Stimulated activated CD4-positive, alpha-beta T cell treated with anti-CD3 and anti-CD28 coated beads, Interleukin-4, amount 100 ng/mL, for 24 hours (primary cell): ENCODE measurements at places on chromosomes 2 and 18.
A peak's percentile ranks its signal among the peaks of the same experiment; 100 is the strongest.

- DNase-seq, result no peak
Measured at GRCh38 chr2:162016080-162016479, 57.9 kb downstream of the DPP4 start.

GRCh38 chr2:21429747-21430146, 306.0 kb downstream of the TDRD15 start:
- DNase-seq, result no peak

DNA sequence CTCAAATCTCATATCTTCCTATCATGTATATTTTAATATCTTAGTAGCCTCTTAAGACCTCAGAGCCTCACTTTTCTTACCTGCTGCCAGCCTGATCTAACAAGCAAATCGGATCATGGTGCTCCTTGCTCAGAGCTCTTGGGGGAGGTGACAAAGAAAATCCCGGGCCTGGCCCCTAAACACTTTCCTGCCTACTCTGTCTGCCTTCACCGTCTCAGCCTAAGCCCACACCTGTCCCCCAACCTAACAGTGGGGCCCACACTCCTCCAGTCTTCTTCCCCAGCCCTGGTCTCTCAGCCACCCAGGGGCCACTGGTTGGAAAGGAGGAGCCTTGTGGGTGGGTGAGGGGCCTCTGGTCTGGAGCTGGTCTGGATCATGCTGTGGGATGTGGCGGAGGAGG, 207.3 kb downstream of the HAUS1 start:
- DNase-seq, result no peak

- DNase-seq, result no peak
Measured at GRCh38 chr18:69969491-69969890, 21.8 kb upstream of the CD226 start.

- DNase-seq, result no peak
Measured at GRCh38 chr18:56286775-56287325, 351.5 kb downstream of the TXNL1 start.

DNA sequence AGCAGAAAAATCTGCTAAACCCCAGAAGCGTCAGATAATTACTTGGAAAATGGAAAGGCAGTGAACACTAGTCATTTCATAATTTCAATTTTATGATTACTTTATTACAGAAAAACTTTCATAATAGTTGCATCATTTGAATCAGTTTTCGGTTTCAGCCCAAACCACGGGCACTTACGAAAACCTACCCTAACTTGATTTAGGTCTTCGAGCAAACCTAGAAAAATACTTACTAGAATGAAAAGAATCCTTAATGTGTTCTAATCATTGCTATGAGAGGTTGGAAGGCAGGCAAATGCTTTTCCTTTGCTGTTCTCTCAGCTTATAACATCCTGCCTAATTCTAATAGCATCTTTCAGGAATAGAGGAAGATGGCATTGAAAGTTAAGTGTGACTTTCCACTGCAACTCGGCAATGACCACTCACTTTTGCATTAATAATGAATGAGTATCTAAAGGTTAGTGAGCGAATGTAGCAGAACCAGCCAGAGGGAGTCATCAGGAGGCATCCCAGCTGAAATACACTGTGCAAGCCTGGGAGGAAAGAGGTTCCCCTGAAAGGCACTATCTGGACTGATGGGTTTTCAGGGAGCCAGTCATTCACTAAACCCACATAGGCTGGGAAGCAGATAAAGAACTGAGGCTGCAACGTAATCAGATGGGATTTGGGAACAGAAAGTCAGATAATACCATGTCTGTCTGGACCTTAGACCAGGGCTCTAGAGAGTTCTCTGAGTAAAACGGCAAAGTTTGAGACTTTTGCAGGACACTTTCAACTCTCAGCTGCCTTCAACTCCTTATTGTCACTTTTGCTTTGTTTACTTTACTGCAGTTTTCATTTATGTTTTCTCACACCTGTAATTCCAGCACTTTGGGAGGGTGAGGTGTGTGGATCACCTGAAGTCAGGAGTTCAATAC, 520.8 kb downstream of the RNF144A start:
- DNase-seq, result peak; percentile 49
